Activated naive CD8-positive, alpha-beta T cell treated with anti-CD3 and anti-CD28 coated beads, Interleukin-2, amount 50 U/mL, for 24 hours (primary cell): ENCODE measurements at places on chromosomes 16 and 17.
A peak's percentile ranks its signal among the peaks of the same experiment; 100 is the strongest.

DNA sequence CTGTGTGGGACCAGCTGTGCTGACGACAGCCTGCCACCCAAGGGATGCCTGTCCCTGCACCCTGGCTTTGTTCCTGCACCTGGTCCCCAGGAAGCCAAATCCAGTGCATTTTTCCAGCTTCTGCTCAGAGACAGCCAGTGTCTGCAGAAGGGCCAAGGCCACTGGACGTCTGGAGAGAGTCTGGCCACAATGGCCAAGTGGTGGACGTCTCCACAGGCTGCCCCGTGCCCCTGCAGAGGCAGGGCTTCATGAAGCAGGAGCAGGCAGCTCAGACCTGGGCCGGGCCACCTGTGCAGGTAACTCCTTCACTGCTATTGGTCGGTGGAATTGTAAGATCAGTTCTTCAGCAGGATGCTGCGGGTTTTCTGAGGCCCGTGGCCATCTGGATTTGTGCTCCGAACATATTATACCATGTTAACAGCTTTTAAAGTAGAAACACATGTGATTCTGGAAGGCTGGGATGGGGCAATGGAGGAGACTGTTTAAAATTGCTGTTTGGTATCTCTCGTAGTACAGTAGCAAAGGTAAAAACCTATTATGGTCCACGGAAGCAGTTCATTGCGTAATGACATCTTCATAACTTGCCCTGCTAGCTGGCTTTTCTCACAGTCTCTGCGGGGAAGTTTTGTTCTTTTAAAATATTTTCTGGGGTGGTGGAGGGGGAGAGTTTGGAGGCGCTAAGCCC, 185.3 kb downstream of the CCDC182 start:
- no peaks in the 10 kb centered on the region for H3K36me3 ChIP-seq
- no peak overlapping the region for H3K27ac ChIP-seq

GRCh38 chr16:82741073-82741615, 114.4 kb downstream of the CDH13 start:
- no peaks in the 10 kb centered on the region for H3K4me1 ChIP-seq
- peaks cover 7% of the 10 kb centered on the region for H3K27me3 ChIP-seq
- no peak overlapping the region for H3K27ac ChIP-seq

- DNase-seq = no peak
- H3K4me3 ChIP-seq = no peak overlapping the region
- no peaks in the 10 kb centered on the region for H3K36me3 ChIP-seq
- no peaks in the 10 kb centered on the region for H3K4me1 ChIP-seq
- H3K27me3 ChIP-seq = peaks cover 10% of the 10 kb centered on the region
These were observed 105.2 kb downstream of the ABCA8 start for GRCh38 chr17:68849673-68850610.

- H3K27me3 ChIP-seq = no peaks in the 10 kb centered on the region
- peaks cover 2% of the 10 kb centered on the region for H3K4me1 ChIP-seq
- H3K36me3 ChIP-seq = no peaks in the 10 kb centered on the region
- no peak for DNase-seq
- no peak overlapping the region for H3K4me3 ChIP-seq
These were observed 7.9 kb downstream of the TSNAXIP1 start for GRCh38 chr16:67814567-67814966.

- H3K4me1 ChIP-seq = peaks cover 10% of the 10 kb centered on the region
- H3K27ac ChIP-seq = no peak overlapping the region
- DNase-seq = peak; percentile 79
These were observed 376 bp upstream of the STAC2 start for GRCh38 chr17:39225959-39226683.

GRCh38 chr16:2777231-2777902, at the start of gene ELOB:
TSS of gene ELOB (minus strand) at chr16:2777280. CDS start at chr16:2777239, 41 bp downstream.
- DNase-seq = peak; percentile 92
- peak within 1 kb of the TSS; percentile 96 for H3K4me3 ChIP-seq
- peaks cover 17% of the 10 kb centered on the region for H3K36me3 ChIP-seq
- peaks cover 28% of the 10 kb centered on the region for H3K4me1 ChIP-seq
